NCI-H460 (cell line): ENCODE measurements at places on chromosomes 4 and X.

DNA sequence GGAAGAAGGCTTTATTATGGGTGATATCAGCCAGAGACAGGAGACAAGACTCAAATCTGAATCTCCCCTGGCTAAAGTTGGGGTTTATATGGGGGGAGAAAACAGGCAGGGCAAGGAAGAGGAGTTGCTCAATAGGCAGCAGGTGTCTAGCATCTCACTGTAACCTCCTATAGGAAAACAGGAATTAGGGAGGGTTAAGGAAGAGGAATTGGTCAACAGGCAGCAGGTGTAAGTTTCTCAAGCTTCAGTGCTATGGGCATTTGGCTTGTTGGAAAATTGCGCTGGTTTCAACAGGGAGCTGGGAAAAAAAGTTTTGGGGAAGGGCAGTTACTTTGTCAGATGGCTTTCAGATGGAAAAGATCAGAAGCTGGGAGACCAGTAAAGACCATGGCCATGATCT, 206.4 kb downstream of the NWD2 start:
- no peak for DNase-seq

GRCh38 chrX:108268434-108269080, 169.7 kb downstream of the COL4A6 start:
- no peak for DNase-seq

DNA sequence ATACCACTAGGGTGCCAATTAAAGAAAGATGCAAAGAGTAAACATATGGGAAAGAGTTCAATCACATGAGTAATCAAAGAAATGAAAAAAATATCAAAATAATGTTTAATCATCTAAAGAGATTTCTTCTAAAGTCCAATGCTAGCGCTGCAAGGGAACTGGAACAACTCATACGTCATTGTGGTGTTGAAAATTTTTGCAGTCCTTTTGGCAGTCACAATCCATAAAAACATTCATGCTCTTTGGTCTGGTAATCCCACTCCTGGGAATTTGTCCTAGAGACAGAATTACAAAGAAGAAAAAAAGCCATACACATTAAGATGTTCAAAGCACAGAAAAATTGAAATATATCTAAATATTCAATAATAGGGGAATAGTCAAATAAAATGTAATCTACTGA, 4.6 kb downstream of the P2RY4 start:
- DNase-seq, result no peak

GRCh38 chr4:165600959-165601683, 222.3 kb downstream of the CPE start:
- DNase-seq, result no peak

DNA sequence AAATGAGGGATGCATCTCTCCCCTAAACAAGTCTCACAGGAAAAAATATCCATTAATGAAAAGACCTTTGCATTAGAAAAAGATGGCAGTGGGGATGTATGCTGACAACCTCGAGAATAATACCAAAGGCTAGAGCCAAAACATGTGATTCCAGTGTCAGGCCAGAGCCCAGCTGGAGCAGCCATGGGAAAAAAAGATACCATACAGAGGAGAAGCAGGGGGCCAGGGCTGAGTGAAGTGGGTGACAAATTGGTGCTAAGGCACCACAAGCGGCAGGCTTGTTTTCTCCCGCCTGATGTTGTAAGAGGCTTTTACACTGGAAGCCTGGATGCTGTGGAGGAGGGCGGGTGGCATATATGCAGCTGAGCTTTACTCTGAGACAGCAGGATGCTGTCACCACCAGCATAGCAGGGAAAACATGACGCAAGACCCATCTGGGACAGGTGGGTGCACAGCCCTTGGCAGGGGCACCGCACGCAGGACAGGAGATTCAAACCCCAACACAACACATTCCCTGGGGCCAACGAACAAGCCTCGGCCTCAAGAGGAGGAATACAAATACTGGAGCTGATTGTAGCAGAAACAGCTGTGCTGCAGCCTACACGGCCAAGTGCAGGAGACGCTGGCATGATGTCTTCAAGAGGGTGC, 91.9 kb downstream of the TSPAN5 start:
- DNase-seq, result no peak

DNA sequence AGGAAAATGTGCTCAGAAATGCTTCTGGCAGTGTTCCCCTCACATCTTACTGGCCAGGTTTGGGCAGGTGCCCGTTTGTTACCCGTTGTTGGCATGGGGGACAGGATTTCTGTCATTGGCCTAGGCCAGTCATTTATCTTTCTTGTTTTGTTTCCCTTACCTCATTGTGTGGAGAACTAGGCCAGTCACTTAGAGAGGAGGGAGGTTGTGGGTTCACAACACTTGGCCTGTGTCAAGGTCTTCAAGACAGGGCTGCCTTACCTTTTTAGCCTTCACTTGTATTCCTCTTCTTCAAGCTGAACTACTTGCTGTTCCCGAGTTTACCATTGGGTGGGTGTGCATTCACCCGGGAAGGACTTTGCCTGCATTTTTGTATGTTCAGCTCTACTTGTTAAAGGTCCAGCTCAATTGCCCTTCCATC, 17.7 kb downstream of the SNX25 start:
- no peak for DNase-seq

- DNase-seq, result no peak
Measured at GRCh38 chr4:185201977-185202962, 1.5 kb downstream of the CFAP97 start.

GRCh38 chr4:168707205-168707604, 210.4 kb downstream of the PALLD start:
- no peak for DNase-seq

- no peak for DNase-seq
Measured at GRCh38 chr4:189228726-189229125, 711.9 kb upstream of the FRG1 start.

GRCh38 chr4:114005569-114006442, 26.4 kb upstream of the ARSJ start:
- DNase-seq, result no peak

GRCh38 chr4:120557372-120557771, 365.2 kb downstream of the PRDM5 start:
- no peak for DNase-seq

DNA sequence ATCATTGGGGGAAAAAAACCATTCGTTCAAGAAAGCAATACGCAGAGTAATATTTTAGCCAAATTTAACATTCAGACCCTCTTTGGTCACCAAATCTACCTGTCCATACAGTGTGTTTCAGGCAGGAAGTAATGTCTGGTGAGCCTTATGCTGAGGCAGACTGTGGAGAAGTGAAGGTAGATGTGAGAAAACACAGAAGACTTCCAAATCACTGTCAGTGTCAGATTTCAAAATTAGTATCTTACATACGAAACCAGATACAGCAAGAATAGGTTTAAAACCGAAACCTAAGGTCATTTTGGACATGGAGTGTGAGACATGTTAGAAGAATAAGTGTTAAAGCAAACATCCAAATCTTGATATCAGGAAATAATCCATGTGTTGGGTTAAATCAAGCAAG, 664.5 kb upstream of the HTR2C start:
- no peak for DNase-seq

DNA sequence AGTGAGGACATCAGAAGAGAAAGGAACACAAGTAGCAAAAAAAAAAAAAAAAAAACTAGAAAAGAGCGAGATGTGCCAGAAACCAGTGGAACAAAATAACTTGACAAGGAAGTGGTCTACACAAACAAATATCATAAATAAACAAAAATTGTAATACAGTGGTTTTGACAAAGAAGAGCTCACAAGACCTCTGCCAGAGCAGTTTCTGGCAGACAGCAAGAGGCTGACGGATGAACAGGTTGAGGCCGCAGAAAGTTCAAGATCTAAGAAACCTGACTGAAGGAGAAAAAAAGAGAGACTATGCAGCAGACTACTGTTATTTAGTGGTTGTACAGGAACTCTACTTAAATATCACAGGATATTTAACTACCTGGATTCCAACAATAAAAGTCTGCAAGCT, 66.2 kb downstream of the MAB21L2 start:
- DNase-seq, result no peak

- peak; percentile 69 for DNase-seq
Measured at GRCh38 chrX:110847334-110847733, 51.7 kb upstream of the CHRDL1 start.

- DNase-seq, result no peak
Measured at GRCh38 chr4:119209586-119209985, 2.9 kb upstream of the USP53 start.

DNA sequence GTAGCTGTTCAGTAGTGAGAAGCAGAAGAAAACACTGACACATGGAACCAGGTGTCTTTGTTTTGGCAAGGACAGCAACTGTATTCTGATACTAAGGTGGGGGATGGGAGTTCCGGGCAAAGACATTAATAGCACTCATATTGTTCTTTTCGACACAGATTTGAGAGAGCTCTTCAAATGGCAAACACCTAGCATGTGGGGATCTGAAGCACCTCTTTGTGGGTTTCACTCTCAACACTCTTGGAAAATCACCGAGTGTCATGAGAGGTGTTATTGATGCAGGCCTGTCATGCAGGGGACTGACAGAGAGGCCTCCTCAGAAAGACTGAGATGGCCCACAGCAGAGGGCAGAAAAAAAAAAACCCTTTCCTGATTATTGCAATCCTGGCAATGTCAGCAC, 228.4 kb upstream of the VCX start:
- no peak for DNase-seq

GRCh38 chr4:148141501-148141900, 300.7 kb downstream of the NR3C2 start:
- no peak for DNase-seq

- DNase-seq, result no peak
Measured at GRCh38 chr4:73259571-73260090, 1.0 kb upstream of the ANKRD17 start.

DNA sequence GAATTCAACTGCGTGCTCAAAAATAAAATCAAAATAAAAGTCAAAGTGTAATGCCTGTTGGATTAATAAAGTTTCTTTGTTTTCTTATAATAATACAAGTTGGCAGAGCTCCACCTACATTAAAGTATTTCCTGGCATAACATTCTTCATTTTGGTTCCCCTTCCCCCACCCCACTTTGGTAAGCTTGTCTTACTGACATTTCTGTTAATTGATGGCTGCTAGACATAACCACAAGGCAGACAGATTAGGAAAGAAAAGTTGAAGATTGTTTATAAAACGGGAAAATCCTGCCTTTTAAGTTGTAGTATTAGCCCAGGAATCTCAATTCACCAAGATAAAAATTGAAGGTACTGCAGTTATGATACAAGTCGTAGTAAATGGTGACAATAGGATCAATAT, 246.5 kb upstream of the RPS6KA3 start:
- no peak for DNase-seq

- peak; percentile 54 for DNase-seq
Measured at GRCh38 chrX:151984328-151984727, 9.9 kb upstream of the GABRE start.

GRCh38 chrX:17072301-17072700, 125.8 kb downstream of the REPS2 start:
- DNase-seq, result no peak

DNA sequence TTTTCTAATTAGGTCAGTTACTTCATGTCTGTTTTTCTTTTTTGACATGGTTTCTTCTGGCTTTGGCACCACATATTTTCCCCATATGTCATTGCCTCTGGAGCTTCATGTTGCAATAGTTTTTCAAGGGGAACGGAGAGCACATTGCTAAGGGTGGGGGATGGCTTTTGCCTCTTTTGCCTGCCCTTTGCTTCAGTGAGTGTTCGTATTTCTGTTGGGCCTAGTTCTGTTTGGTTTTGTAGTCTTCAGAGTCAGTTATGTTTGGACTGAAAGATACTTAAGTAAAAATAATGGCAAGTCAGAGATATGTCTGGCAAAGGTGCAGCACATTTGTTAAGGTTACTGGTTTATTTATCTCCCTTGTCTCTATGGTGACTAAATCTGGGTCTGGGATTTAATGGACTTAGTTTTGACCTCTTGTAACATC, 29.1 kb downstream of the FHL1 start:
- DNase-seq, result no peak
